ENCODE measurements at places on chromosomes 2 and 18.

DNA sequence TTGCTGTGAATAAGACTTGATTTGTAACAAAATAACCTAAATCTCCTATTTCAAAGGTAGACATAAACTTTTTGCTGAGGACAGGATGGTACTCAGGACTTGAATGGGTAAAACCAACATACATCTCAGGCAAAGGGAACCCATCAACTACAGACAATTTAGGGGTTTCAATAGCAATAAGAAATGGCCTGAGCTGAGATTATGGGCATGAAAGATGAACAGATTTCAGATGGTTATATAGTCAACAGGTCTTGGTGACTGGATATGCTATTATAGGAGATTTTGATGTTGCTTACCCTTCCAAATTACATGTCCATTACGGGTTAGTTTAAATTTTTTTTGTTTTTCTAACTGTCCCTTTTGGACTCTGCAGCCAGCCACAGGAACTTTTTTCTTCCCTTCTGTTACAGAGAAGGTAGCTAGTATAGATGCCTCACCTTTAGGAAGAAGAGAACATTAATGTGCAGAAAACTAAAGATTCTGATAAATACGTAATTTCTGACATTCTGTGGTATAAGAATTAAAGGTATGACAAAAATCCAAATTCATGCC lies 4.6 kb downstream of the RPS27A start:
- H3K27ac ChIP-seq, result no peak overlapping the region
- H3K36me3 ChIP-seq, result peaks cover 42% of the 10 kb centered on the region
- no peaks in the 10 kb centered on the region for H3K27me3 ChIP-seq

DNA sequence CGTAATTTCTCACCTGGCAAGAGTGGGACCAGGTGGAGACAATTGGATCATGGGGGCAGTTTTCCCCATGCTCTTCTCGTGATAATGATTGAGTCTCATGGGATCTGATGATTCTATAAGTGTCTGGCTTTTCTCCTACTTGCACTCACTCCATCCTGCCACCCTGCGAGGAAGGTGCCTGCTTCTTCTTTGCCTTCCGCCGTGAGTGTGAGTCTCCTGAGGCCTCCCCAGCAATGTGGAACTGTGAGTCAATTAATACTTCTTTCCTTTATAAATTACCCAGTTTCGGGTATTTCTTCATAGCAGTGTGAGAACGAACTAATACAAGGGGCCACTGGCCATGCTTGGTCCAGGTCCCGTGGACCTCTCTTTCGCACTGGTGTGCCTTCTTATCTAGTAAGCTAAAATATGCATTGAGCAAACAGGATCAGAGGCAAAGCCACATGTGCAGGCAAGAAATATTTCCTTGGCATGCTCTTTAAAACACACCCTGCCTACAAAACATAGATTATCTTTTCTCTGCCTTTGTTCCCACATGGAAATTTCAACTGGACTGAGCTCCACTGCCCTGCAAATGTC lies 821.1 kb downstream of the TRIB2 start:
- no peaks in the 10 kb centered on the region for H3K4me1 ChIP-seq
- no peaks in the 10 kb centered on the region for H3K36me3 ChIP-seq
- H3K27ac ChIP-seq, result no peak overlapping the region
- DNase-seq, result no peak

DNA sequence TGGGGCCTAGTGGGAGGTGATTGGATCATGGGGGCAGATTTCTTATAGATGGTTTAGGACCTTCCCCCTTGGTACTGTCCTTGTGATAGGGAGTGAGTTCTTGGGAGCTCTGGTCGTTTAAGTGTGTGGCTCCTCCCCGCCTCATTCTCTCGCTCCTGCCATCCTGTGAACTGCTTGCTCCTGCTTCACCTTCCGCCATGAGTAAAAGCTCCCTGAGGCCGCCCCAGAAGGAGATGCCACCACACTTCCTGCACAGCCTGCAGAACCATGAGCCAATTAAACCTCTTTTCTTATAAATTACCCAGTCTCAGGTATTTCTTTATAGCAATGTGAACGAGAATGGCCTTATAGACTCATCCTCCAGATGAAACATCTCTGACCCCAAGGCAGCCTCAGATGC lies 101.5 kb downstream of the KCNF1 start:
- no peak overlapping the region for H3K4me3 ChIP-seq
- peaks cover 14% of the 10 kb centered on the region for H3K36me3 ChIP-seq
- no peak for DNase-seq
- H3K27me3 ChIP-seq, result peaks cover 56% of the 10 kb centered on the region
- H3K27ac ChIP-seq, result no peak overlapping the region
- no peaks in the 10 kb centered on the region for H3K4me1 ChIP-seq

GRCh38 chr2:100502782-100503181 lies 32.5 kb downstream of the NMS start:
- H3K27me3 ChIP-seq, result peaks cover 6% of the 10 kb centered on the region
- H3K4me3 ChIP-seq, result no peak overlapping the region
- H3K4me1 ChIP-seq, result no peaks in the 10 kb centered on the region
- no peaks in the 10 kb centered on the region for H3K36me3 ChIP-seq

DNA sequence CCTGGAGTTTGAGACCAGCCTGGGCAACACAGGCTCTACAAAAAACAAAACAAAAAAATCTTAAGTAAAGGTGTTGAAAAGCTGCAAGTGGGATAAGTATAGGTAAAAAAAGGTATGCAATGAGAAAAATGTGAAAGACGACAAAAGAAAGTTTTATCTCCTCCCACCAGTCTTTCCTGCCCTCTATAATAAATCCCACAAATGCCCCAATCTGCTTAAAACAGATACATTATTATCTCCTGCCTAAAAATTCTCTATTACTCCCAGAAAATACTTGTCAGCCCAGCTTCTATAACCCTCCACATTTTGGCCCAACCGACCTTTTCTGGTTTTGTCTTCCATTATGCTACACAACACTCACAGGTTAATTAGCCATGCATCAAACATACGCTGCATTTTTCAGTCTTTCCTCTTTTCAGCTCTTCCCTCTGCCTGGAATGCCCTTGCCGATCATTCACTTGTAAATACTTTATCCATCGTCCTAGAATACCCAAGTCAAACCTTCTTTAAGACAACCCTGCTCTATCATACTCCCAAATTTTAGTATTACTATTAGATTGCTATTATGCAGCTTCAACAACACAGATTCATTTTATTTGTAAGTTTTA lies 10.8 kb downstream of the ASXL2 start:
- H3K4me1 ChIP-seq, result no peaks in the 10 kb centered on the region
- DNase-seq, result no peak
- no peak overlapping the region for H3K27ac ChIP-seq
- no peaks in the 10 kb centered on the region for H3K36me3 ChIP-seq

DNA sequence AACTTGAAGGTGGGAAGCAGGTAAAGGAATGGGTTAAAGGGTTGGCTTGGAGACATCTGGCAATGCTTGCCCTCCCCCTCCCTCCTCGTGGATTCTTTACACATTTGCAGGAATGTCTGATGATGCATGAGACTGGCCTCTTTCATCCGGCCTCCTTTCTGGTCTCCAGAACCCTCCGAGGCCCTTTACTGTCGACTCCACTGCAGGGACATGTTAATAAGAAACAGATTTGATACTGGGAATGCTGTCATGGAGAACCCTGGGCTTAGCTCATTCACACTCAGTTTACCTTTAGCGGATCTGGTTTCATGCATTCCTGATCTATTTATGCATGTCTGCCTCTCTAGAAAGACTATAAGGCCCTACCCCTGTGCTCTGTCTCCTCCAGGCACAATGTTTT lies 238.7 kb downstream of the TGIF1 start:
- peaks cover 48% of the 10 kb centered on the region for H3K4me1 ChIP-seq
- peaks cover 2% of the 10 kb centered on the region for H3K27me3 ChIP-seq
- H3K27ac ChIP-seq, result peak overlapping the region; percentile 82

DNA sequence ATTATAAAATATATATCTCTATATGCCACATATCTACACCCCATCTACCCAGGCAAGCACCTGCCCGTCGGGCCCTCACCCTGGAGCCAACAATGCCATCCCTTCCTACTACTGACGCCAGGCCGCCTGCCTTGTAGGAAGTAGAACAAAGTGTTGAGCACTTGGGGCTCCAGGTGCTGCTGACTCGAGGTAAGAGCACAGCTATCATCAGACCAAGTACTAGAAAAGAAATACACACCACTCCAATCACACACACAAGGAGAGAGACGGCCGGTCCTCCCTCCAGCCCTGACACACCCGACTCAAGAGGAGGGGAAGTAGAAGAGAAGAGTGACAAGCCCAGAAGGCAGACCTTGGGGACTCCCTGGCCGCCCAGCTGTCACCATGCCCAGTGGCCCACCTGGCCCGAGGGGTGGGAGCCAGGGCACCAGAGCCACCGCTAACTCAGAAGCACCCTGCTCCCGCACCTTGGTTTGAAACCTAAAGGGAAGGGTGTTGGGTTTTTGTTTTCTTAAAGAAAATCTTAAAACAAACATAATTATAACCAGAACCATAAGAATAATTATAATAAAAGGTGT lies 64.0 kb upstream of the POMC start:
- no peaks in the 10 kb centered on the region for H3K36me3 ChIP-seq
- no peak overlapping the region for H3K27ac ChIP-seq
- peaks cover 2% of the 10 kb centered on the region for H3K27me3 ChIP-seq
- peaks cover 11% of the 10 kb centered on the region for H3K4me1 ChIP-seq

Measured in HFFc6 (cell line).